ENCODE measurements at places on chromosomes 7 and 10.

- peak; percentile 62 for DNase-seq
These were observed 41.0 kb downstream of the STRA8 start for GRCh38 chr7:135274495-135275268.

DNA sequence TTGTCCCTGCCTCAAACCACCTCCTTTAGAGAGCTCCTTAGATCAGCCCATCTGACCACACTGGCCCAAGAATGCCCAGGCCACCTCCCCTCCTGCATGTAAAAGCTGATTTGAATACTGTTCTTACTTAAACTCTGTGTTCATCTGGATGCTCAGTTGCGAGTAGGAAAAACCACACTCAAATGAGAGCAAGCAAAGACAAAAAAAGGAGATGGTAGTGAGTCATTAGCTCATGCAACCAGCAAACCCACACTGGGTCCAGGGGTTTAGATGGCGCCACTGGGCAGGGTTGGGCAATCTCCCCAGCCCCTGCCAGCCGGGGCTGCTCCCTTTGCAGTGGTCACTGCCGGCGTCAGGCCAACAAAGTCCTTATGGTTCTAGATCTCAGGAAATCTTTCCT, 32.7 kb downstream of the TSPAN15 start:
- DNase-seq: no peak

DNA sequence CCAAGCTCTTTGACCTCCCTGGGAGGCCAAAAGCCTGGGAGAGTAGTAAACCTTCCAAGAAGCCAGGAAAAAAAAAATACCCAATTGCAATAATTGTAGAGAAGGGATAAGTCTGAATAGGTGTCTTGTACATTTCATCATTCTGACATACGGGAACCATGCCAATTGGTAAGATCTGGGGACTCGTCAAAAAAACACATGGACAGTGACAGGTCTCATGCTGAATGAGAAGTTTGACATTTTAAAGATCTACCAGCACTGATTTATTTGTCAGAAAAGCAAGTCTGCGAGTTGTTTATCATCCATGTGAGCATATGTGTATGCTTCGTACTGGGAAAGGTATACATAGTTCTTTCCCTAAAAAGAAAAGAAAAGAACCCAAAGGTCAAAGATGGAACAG, 4.1 kb upstream of the ITGA8 start:
- no peak for DNase-seq

GRCh38 chr10:87945984-87946383, 82.6 kb downstream of the PTEN start:
- DNase-seq: no peak

GRCh38 chr7:121853307-121853706, 19.7 kb upstream of the PTPRZ1 start:
- DNase-seq: no peak

DNA sequence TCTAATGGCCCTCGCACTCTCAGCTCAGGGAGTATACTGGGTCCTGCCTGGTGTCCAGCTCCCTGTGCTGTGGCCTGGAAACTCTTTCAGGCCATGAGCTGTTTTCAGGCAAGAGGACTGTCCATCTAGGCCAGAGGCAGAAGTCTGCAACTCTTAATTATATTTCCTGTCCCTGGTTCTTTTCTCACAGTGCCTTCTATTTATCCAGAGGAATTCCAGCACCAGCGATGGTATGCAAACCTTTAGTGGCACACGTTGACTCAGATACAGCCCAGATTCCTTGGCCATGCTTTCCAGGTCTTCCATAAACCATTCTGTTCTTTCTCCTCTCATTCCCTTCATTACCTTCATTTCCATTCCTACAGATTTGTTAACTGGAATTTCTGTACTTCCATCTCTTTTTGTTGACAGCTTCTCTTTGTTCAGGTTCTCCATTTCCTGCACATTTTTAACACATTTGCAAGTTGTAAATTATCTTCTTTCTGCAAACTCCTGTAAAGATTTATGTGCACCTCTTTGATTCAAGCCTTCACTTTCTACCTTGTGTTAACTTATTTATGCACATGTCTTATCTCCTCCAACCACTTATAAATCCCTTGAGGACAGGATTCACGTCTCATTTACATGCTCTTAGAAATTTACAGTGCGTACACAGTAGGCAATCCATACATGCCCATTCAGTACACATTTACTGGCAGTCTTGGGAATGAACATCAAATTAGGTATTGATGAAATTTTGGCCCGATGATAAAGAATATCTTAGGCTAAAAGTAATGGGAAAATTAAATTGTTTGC, 172.1 kb downstream of the CELF2 start:
- DNase-seq: no peak

- DNase-seq: no peak
These were observed 63.7 kb upstream of the BAIAP2L1 start for GRCh38 chr7:98464558-98464940.

GRCh38 chr7:150858236-150859197, 6.2 kb downstream of the AOC1 start:
- no peak for DNase-seq
